ENCODE measurements at places on chromosomes 3 and 15. TPM values are rescaled to one million over a fixed set of nuclear protein-coding genes. Genes with fewer than 3 reads are reported as not detected.

- H3K36me3 ChIP-seq: peaks cover 6% of the 10 kb centered on the region
- no peak overlapping the region for H3K4me3 ChIP-seq
- H3K27me3 ChIP-seq: no peaks in the 10 kb centered on the region
- H3K4me1 ChIP-seq: no peaks in the 10 kb centered on the region
- DNase-seq: no peak
- no peak overlapping the region for H3K27ac ChIP-seq
These were observed 37.7 kb downstream of the GPD1L start for GRCh38 chr3:32143849-32144757.

- H3K27ac ChIP-seq: no peak overlapping the region
- no peaks in the 10 kb centered on the region for H3K36me3 ChIP-seq
- H3K4me1 ChIP-seq: peaks cover 6% of the 10 kb centered on the region
- no peak for DNase-seq
- no peak overlapping the region for H3K4me3 ChIP-seq
These were observed 123.5 kb downstream of the GHSR start for GRCh38 chr3:172324611-172325203.

The COLQ gene
- total RNA-seq: 18.7 TPM

The CFAP92 gene
- 0.62 TPM for total RNA-seq
